Osteoblast (primary cell): ENCODE measurements at places on chromosomes 16 and 17. TPM values are rescaled to one million over a fixed set of nuclear protein-coding genes. Genes with fewer than 3 reads are reported as not detected.
A peak's percentile ranks its signal among the peaks of the same experiment; 100 is the strongest.

- DNase-seq = no peak
These were observed 985 bp upstream of the TMEM107 start for GRCh38 chr17:8176998-8177731.

- no peak for DNase-seq
These were observed 72.0 kb upstream of the ZNF750 start for GRCh38 chr17:82911822-82912221.

- DNase-seq = no peak
These were observed 28.0 kb downstream of the IKZF3 start for GRCh38 chr17:39836117-39836516.

DNA sequence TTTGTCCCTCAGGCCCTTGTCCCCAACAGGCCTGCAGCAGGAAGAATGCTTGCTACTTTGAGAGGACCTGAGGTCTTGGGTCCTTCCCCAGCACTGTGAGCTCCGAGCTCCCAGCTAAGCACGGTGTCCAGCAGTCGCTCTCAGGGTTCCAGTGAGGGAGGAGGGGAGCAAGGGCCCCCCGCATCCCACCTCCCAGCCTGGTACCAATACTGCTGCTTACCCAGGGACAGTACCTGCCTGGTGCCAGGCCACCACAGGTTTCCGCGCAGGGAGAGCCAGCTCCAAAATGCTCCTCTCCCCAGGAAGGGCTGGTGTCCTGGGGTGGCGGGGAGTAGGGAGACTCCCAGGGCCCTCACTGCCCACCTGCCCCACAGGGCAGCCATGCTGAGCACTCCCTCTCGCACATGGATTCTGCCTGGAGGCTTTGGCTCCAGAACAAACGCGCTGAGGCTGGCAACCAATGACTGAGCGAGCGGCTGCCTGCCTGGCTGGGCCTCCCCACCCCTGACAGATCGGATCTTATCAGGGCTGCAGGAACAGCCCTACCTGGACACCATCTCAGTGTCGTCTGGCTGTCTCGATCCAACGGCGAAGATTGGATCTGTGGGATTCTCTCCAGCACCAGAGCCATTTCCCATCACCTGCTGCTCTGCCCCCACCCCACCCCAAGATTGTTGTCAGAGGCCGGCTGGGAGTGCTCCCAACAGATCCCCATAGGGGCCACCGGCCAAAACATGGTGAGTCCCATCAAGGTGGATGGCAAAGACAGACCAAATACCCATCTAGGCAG is 2.4 kb downstream of the DOK4 start:
- peak; percentile 75 for DNase-seq

DNA sequence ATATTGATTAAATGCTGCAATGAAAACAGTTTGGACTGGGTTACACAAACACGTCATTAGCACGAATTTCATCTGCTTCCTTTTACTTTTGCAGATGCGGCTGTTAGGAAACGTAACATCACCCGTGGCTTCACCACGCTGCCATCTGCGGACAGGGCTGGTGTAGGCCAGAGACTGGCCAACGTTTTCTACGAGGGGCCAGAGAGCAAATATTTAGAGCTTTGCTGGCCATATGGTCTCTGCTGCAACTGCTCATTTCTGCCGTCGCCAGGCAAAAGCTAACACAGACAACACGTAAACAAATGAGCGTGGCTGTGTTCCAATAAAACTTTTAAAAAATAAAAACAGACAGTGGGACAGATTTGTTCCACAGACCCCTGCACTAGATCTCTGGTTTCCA is 96.6 kb downstream of the ENGASE start:
- DNase-seq = no peak

ITGA2B gene
- total RNA-seq = 0.59 TPM in 1 of 2 replicates, not detected in the other

RHBDF1 gene
- total RNA-seq = 32.2 and 39.5 TPM in 2 replicates
